WTC11 (cell line): ENCODE measurements at places on chromosomes 3 and 15. TPM values are rescaled to one million over a fixed set of nuclear protein-coding genes. Genes with fewer than 3 reads are reported as not detected.

SOX14 gene
- total RNA-seq, result 0.34 to 0.78 TPM (median 0.70 TPM) in 3 replicates

TMEM45A gene
- 6.6 to 16.0 TPM (median 15.1 TPM) in 3 replicates for total RNA-seq

GRCh38 chr3:7669641-7670040 is 808.7 kb downstream of the GRM7 start:
- DNase-seq, result no peak
- H3K27me3 ChIP-seq, result no peaks in the 10 kb centered on the region
- no peaks in the 10 kb centered on the region for H3K36me3 ChIP-seq
- no peaks in the 10 kb centered on the region for H3K4me1 ChIP-seq

DNA sequence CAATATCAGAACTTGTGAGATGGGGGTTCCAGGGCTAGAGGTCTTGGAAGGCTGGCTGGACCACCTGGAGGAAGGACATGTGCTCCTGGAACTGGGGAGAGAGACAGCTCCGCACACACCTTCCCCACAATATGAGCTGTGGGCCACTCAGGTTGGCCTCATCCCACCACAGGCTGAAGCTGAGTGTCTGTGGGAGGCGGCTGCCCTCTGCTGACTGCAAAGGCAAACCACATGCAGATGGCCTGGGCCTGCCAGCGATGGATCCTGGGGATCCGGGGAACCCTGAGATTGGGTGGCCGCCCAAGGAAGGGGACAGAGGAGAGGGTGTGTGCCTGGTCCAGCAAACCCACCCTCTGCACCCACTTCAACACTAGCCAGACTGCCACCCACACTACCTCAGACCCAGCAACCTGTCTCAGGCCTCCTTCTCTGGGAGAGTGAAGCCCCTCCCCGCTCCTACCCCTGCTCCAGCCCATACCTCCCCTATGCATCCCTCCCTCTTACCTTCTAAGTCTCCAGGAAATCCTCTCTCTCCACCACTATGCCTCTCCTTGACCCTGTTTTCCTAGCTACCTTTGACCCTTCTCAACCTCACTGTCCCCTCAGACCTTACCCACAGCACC is 44.8 kb downstream of the CYP11A1 start:
- H3K27ac ChIP-seq, result no peak overlapping the region
- H3K27me3 ChIP-seq, result no peaks in the 10 kb centered on the region; the same call in none of the 2 replicates
- peaks cover 43% of the 10 kb centered on the region for H3K4me1 ChIP-seq
- H3K4me3 ChIP-seq, result no peak overlapping the region
